RCC 7860 (cell line): ENCODE measurements at places on chromosomes 16 and 17.

- DNase-seq, result no peak
Measured at GRCh38 chr16:9128346-9129342, 37.2 kb downstream of the HAPSTR1 start.

- no peak for DNase-seq
Measured at GRCh38 chr17:35817196-35817595, 7.9 kb downstream of the TAF15 start.

- no peak for DNase-seq
Measured at GRCh38 chr17:50507871-50508572, at the start of gene MYCBPAP. TSS of gene MYCBPAP (plus strand) at chr17:50508439. CDS start at chr17:50508675, 236 bp downstream.

- DNase-seq, result no peak
Measured at GRCh38 chr17:44593156-44593555, 35.9 kb downstream of the FZD2 start.

- no peak for DNase-seq
Measured at GRCh38 chr17:73305845-73306836, 5.7 kb downstream of the CDC42EP4 start.

DNA sequence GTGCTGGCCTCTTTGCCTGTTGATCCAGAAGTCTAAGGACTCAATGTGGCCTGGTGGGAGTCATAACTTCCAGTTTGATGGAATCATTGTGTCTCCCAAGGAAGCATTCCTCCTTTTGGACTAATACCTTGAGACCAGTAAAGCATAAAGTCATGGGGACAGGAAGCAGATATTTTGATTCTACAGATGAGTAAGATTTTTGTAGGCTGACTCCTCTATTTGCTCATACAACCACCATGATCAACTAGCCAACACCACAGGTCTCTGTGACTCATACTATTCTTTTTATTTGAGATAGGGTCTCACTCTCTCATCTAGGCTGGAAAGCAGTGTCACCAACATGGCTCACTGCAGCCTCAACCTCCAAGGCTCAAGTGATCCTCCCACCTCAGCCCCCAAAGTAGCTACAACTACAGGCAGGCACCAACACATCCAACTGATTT, 6.2 kb downstream of the MT2A start:
- peak; percentile 98 for DNase-seq

GRCh38 chr16:68590201-68590994, 51.3 kb downstream of the ZFP90 start:
- no peak for DNase-seq

DNA sequence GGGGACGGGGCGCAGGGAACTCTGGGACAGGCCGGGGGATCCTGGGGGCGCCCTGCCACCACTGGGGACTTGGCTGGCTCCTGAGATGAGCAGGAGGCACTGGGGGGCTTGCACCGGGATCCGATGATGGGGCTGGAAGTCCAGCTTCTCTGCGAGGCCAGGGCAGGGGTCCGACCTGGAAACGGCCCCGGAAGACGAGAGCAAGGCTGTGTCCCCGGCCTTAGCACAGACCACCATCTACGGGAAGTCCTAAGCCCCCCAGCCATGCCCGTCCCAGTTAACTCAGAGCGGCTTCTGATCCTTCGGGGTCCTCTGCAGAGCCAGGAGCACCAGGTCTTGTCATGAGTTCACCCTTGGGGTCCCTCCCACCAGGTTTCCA, 573 bp downstream of the CDT1 start:
- DNase-seq, result no peak

- no peak for DNase-seq
Measured at GRCh38 chr16:23008041-23008440, 141.2 kb downstream of the USP31 start.

- DNase-seq, result no peak
Measured at GRCh38 chr17:79536212-79536840, 74.5 kb downstream of the RBFOX3 start.
